ENCODE measurements at places on chromosomes 5 and 9.

GRCh38 chr5:76149636-76150035 lies 66.5 kb downstream of the SV2C start:
- DNase-seq: no peak

GRCh38 chr5:107968998-107969397 lies 298.3 kb upstream of the EFNA5 start:
- no peak for DNase-seq

GRCh38 chr9:75642522-75642921 lies 248.0 kb upstream of the PCSK5 start:
- no peak for DNase-seq

- no peak for DNase-seq
Observed at GRCh38 chr5:15676591-15676990, 176.6 kb downstream of the FBXL7 start.

GRCh38 chr5:96427824-96428223 lies 5.2 kb downstream of the PCSK1 start:
- DNase-seq: no peak
